ENCODE measurements at places on chromosomes 6 and 20.
A peak's percentile ranks its signal among the peaks of the same experiment; 100 is the strongest.

DNA sequence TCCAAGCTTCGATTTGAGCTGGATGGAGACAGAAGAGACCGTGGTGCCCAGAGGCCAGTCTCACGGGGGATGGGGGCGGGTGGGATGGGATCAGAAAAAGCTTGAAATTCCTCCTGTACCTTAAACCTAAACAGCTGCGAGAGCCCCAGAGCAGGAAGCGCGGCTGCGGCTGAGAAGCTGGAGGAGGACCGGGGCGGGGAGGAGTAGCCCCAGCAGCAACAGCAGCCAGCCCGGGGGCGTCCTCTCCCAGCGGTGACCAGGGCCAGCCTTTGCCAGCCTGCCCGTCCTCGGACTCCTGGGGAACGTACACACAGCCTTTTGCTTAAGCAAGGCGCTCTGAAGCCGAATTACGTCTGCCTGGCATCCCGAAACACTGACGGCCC lies 17.4 kb upstream of the PRDM13 start:
- no peak for DNase-seq

DNA sequence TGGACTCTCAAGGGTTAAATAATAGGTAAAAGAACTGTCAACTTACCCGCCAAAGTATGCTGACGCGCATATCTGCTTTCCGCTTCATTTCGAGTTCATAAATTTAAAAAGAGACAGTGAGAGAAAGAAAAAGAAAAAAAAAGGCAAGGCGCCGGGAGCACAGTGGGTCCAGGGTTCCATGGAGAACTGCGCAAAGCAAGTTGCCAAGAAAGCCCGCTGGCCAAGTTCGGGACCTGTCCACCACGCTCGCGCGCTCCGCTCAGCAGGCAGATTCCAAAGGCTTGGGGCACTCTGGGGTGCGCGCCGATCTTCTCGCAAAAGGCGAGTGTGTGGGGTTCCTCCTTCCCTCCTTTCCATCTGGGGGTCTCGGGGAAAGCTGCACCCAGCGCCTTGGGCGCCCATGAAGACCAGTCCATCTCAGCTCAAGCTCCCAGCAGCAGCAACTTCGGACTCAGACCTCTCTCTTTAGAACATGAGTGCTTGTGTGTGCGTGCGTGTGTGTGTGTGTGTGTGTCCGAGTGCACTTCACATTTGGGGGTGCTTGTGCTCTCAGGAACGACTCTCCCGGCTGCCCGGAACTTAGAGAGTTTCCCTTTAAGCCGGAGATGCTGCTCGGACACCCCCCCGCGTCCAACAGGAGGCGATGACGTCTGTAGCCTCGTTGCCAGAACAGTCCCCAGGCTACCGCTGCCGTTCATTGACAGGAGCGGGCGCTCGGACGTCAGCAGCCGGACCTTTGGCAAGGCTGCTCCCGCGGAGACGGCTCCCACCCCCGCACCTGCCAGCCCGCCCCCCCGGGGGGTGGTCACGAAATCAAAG lies 180.0 kb downstream of the TBXT start:
- peak; percentile 96 for DNase-seq

- no peak for DNase-seq
Observed at GRCh38 chr6:25137916-25138232, 141.3 kb upstream of the CARMIL1 start.

DNA sequence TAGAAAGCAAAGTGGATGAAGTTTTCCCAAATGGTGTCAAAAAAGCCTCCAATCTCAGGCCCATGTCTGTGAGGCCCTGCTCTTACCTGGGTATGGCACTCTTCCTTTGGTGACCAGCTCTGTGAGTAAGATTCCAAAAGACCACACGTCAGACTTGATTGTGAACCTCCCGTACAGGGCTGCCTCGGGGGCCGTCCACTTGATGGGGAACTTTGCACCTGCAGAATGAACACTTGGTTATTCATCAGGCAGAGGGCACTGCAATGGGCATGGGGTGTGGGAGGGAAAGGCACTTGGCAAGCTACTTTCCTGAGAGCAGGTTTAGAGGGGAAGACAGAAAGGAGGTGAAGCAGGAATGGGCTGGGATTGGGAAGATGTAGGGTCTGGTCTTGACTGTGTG lies 68.7 kb upstream of the TRAF3IP2 start:
- DNase-seq, result no peak

- DNase-seq, result no peak
Observed at GRCh38 chr6:33903579-33903978, 99.8 kb upstream of the MLN start.

DNA sequence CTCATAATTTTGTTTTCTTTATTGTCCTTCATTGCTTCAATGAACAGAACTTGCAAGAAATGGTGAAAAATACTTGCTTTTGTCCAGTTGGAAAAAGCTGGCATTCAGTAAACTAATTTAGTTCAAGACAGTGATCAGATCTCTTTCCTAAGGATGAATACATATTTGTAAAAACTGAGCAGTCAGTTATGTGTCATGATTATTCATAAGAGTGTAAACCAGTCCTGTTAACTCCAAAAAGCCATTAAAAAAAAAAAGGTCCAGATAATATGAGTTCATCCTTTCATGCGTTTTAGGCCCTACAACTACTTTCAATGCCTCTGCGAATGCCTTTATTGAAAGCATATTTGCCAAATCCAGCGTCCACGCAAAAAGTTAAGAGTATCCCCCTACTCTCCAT lies 609 bp downstream of the PGM3 start:
- no peak for DNase-seq

DNA sequence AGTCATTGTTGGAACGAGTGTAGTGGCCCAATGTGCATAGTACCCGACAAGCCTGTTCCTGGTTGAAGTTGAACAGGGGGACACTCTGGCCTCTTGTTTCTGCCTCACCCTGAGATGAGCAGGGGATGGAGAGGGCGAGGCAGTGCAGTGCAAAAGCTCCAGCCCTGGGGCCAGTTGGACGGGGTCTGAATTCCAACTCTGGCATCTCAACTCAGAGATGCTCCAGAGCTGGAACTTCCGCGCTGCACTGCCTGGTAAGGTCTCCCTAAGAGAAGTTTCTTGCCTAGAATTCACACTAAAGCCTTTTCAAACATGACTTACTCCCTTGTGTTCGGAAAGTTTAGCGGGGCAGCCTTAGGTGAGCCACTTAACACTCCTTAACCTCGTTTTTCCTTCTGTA lies 72.3 kb upstream of the SLC22A1 start:
- no peak for DNase-seq

GRCh38 chr6:108120311-108120710 lies 45.5 kb upstream of the NR2E1 start:
- no peak for DNase-seq

DNA sequence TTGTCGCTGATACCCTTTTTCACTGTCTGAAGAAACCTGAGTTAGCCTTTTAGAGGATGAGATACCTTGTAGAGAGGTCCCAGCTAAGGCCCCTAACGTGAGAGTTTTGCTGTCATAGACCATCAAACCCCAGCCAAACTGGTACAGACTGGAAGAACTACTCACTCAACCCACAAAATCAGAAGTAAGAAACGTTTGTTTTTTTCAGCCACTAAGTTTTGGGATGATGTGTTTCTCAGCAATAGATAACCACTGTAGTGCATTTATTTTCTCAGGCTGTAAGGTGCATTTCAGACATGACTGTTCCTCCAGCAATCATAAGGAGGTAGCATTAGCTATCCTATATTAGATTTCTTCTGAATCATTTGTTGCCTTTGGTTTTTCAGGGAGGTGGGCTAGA lies 407.3 kb upstream of the FLRT3 start:
- no peak for DNase-seq

DNA sequence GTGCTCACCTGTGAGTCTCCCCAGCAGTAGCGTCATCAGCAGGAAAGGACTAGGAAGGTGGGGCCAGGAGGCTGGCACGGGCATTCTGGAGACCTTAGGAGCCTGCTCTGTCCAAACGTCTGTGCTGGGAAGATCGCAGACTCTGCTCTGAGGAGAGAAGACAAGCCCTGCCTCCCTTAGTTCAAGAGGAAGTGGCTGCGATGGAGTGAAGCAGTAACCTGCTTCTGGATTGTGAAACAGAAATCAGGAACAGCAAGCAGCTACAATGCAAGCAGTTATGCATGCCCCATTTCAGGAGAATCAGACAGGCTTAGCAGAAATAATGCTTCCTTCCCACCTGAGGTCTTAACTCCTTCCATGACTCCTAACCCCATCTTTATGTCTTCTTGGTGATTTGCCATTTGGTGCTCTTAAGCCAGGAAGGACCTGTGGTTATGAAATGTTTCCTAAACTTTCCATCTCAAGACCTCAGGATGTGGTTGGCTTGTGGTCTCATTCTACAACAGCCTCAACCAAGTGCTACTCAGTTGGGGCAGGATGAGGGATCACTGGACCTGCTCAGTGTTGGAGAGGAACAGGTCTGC lies at the start of gene SIRPB1:
SIRPB1 (minus strand) TSS at position 149 of the 584 bp plus-strand sequence; CDS start at position 84, 65 bp downstream.
- no peak for DNase-seq

DNA sequence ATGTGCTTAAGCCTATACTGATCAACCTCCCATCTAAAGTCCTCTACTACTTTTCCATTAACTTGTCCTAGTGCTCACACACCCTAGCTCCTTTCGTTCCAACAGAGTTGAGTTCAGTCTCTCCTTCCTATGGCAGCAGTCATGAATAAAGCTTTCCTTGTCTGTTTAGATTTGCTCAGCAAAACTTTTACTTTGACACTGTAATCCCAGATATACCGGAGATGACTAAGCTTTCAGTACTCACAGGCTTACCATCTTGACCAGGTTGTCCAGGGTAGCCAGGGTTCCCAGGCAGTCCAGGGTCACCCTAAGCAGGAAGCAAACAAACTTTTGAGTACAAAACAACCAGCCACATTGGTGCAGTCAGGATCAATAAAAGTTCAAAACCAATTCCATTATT lies 90.7 kb downstream of the COL21A1 start:
- DNase-seq, result no peak

DNA sequence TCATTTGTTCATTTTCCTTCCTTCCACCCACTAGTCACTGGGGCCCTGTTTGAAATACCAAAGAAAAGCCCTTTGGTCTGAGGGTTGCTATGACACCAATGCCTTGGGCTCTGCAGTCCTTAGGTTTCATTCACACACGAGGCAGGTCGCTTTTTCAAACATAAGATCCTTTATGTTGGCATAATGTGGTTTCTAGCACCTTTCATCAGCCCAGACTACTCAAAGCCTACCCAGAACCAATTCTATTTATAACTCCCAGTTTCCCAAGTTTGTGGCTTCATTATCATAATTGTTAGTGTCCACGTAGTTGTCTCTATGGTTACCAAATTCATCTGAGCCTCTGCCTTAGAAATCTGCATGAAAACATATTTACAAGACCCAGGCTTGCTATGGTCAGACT lies 6.6 kb upstream of the TP53RK start:
- DNase-seq, result no peak

DNA sequence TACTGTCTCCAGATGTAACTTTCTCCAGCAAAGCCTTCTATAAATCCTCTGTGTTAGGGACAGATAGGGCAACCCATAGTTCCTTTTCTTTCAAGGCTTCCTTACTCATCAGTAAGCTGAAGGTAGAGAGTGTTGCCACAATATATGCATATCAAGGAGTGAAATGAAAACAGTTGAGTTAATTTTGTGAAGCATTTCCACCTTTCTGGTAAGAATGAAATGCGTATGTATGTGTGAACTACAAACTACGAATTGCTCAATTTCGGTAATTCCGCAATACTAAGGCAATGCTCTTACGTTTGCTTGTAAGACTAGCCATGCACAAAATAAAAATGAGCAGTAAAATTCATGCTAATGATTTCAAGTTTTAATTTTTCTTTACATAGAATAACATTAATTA lies 61.2 kb upstream of the HBS1L start:
- no peak for DNase-seq

GRCh38 chr20:17776551-17776950 lies 76.8 kb downstream of the BANF2 start:
- DNase-seq, result no peak

DNA sequence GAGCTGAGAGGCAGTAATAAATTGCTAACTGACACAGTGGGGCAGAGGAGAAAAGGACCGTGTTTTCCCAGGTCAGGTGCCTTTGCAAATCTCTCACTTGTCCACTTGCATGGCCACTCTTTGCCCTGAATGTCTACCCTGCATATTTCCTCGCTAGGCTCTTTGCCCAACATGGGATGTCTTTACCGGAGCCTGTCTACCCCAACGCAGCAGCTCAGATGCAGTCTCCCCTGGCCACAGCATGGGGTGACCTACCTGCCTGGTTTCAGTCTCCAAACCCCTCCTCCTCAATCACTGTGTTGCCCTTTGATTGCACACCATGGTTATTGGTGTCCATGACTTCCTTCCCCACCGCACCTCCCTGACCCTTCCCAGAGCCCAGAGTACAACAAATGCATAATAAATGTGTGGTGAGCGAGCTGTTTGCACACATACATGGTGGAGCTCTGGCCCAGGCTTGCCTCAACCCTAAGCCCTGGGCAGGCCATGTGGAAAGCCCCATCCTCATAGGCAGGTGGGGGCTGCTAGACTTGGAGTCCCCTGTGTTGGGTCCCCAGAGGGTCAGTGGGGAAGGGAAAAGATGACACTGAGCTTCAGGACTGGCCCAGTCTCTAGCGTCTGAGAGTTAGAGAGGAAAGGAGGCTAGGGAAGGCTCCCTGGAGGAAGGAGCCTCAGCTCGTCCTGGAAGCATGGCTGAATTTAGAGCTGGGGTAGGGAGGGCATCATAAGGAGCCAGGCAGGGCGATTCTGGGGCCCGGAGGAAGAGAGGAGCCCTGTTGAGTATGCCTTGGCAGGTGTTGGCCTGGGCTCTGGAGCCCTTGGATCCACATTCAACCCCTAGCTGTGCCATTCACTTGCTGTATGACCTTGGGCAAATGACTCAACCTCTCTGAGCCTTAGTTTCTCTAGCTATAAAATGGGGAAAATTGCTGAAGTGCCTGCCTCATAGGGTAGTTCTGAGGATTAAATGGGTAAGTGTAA lies 4.4 kb upstream of the BPIFB6 start:
- no peak for DNase-seq

DNA sequence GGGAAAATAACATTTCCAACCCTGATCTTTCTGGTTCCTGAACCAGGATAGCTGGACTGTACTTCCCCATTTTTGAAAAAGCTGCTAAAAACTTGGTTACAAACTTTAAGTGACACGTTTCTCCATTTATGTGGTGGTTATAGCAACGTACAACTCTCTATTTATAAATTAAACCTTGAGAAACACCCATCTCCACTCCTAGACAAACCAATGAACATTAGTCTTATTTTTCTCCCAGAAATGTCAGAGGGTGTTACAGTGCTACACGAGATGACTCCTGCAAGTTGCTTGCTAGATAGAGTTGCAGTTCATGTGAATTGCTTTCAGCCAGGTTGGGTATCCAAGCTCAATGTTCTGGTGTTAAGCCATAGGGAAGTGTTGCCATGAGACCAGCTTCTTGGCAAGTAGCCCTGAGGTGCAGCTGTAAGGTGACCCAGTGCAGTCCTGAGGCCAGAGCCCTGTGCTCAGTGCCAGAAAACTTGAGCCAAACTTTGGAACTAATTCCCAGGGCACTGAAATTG lies 51.3 kb upstream of the REV3L start:
- no peak for DNase-seq
